ENCODE measurements at places on chromosomes 1 and 21.

DNA sequence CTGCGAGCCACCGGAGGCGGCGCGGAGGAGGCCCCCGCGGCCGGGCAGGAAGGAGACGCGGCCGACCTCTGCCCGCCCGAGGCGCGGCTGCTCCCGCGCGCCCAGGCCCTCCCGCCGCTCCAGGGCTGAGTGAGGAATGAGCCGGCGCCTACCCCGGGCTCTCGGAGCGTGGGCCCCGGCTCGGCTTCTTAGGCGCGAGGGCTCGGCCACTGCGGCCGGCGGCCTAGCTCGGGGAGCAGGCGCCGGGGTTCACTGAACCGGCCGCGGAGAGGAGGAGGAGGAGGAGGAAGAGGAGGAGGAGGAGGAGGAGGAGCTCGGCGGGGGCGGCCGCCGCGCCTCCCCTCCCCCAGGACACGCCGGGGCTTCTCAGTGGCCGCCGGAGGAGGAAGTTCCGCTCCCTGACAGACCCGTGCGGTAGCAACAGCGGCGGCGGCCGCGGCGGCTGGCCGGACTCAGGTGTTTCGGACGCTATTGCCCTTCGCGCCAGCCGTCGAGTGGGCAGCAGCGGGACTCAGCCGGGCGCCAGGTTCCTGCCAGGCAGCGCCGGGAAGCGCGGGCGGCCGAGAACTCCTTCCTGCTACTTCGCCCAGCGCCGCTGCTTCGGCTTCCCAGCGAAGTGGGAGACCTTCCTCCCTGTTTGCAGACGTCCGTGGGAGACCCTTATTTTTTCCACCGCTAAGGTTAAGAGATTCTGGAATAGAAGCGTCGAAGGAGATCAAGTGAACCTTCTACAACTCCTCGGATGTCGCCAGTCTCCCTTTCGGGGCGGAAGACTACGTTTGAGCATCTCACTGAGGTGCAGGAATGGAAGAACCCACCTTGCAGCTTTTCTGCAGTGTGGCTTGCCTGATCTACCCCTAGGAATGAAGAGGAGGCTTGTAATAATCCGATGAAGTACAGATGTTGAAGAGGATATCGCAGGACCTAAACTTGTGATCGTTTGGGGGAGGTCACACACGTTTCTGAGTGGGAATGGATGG lies at the start of gene MAN1A2:
Gene MAN1A2 (plus strand): TSS at position 404 of the 980 bp plus-strand sequence. CDS start 735 bp downstream, outside the sequence.
- DNase-seq = peak; percentile 64

DNA sequence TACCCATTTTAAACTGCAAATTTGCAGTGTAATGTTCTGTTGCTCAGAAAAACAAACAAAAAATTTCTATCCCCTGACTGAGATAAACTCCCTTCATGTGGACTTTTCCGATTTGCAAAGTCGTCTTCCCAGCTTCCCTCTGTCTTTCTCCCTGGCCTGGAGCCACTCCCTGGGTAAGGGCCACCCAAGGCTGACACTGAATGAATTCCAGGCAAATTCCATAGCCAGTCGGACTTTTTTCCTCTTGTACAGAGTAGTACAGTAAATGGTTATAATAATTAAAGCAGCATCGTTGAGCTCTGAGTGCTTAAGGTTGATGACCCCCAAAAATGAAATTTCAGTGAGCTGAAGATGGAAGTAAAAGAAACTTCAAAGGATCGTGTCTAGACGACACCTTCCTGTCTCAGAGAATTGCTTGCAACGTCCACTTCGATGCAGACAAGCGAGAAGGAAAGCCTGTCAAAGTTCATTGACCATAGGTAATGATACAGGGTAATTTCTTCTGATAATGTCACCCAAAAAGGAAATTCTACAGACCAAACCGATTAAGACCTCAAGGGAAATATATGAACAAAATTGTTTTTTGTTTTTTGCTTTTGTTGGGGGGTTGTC lies 33.6 kb upstream of the LHX8 start:
- no peak for DNase-seq

- no peak for DNase-seq
These were observed 378 bp upstream of the NUP210L start for GRCh38 chr1:154155251-154155650.

GRCh38 chr1:110634455-110635311 lies 28.5 kb upstream of the KCNA2 start:
- DNase-seq = peak; percentile 83

DNA sequence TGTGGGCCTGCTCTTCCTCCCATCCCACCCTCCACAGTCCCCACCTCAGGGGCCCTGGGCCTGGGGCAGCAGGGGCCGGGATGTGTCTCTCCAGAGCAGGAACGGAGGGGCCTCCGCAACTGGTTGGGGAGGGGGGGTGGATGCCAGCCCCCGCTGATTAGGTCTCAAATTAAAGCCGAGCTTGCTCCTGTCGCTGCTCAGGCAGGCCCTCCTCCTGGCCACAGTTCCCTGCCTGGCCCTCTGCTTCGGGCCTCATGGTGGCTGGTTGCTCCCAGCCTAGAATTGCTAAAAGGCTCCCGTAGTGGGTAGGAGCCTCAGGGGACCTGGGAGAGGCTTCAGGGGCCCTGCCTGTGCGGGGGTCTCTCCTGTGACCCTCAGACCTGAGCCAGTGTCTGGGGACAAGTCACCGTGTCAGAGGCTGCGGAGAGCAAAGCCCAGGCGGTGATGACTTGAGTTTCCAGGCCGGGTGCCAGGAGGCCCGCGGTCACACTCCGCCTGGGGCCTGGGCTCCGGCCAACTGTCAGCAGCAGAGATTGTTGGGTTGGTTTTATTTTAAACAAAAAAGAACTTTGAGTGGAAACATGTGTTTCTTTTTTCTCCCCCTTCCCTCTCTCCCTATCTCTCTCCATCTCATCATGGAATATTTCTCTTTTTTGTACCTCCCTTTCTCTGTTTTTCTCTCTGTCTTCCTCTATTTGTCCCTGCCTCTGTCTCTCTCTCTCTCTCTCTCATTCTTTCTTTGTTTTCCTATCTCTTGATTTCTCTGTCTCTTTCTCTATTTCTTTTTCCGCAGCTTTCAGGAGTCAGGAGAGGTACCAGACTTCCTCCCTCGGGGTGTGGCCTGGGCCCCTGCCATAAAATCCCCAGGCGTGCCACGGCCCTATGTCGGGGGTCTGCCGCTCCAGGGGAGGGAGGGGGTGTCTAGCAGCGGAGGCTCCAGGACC lies 20.0 kb upstream of the EPHA2 start:
- no peak for DNase-seq

Measured in stimulated activated CD4-positive, alpha-beta T cell treated with anti-CD3 and anti-CD28 coated beads, Interleukin-1b, Interleukin-23, amount 100 ng/mL, for 48 hours (primary cell).